ENCODE measurements at places on chromosomes 12 and 14. TPM values are rescaled to one million over a fixed set of nuclear protein-coding genes. Genes with fewer than 3 reads are reported as not detected.

GRCh38 chr14:39246618-39247017 lies 12.9 kb downstream of the MIA2 start:
- DNase-seq = no peak

- DNase-seq = no peak
Measured at GRCh38 chr12:70448371-70448770, 82.3 kb downstream of the KCNMB4 start.

DNA sequence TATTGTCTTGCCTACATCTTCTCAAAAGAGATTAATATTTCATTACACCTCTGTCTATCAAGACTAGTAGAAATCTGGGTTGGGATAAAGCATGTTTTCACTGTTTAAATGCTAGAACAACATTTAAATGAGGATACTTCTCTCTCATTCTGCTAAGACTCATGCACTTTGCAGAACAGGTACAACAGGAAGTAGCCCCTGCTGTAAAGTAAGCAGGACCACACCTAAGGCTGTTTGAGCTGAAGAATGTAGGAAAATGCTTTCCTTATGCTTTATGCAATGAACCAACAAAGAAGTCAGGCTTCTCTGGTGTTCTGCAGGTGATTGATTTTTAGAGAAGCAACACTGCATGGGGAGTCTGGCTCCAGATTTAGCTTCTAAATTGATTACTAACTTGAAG lies 89.4 kb downstream of the PAX9 start:
- no peak for DNase-seq

DNA sequence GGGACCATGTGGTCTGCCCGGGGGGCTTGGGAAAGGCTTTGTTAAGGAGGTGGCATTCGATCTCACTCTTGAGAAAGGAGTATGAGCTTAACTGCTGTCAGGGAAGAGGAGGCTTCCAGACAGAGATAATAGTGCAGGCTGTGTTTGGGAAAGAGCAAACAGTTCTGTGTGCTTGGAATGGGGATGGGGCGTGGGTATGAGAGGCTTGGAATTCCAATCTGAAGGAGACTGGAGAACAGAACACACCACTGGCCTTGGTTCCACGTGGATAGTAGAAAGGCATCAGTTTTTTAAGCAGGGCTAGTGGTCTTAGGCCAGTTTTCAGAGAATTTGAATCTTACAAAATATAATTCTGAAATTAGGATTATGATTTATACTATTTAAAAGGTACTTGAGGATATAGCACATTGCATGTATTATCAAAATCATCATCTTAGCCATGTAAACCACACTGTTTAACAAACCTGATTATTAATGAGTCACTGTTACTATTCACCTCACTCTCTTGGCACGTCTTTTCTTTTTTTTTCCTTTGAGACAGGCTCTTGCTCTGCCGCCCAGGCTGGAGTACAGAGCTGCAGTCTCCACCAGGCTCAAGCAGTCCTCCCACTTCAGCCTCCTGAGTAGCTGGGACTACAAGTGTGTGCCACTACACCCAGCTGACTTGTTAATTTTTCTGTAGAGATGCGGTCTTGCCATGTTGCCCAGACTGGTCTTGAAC lies 38.5 kb upstream of the KCNK13 start:
- peak; percentile 49 for DNase-seq

- DNase-seq = no peak
Measured at GRCh38 chr14:39548358-39548757, 116.1 kb upstream of the FBXO33 start.

DNA sequence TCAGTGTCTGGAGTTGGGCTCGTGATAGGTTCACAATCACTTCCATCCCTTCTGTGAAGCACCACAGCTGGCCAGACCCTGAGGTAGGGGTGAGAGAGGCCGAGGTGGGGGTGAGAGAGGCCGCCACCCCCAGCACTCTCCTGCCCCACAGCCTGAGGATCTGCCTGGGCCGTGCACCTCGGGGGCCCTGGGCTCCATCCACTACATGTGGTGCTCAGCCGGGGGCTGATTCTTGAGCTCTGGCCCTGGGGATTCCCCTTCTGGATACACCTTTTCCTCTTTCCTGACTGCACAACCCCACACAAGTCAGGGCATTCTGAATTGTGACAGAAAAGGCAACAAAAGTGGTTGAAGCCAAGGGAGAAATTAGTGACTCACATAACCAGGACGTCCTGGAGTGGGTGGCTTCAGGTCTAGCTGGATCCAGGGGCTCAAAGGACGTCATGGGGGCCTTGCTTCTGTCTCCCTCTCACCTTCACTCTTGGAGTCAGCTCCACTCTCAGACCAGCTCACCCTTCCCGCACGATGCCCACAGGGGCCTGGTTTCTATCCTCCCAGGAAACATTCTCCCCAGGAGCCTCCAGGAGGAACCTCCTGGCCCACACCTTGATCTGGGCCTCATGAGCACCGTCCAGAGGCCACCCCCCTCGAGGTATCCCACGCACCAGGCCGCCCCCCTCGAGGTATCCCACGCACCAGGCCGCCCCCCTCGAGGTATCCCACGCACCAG lies 12.1 kb upstream of the FBRSL1 start:
- peak; percentile 15 for DNase-seq

DNA sequence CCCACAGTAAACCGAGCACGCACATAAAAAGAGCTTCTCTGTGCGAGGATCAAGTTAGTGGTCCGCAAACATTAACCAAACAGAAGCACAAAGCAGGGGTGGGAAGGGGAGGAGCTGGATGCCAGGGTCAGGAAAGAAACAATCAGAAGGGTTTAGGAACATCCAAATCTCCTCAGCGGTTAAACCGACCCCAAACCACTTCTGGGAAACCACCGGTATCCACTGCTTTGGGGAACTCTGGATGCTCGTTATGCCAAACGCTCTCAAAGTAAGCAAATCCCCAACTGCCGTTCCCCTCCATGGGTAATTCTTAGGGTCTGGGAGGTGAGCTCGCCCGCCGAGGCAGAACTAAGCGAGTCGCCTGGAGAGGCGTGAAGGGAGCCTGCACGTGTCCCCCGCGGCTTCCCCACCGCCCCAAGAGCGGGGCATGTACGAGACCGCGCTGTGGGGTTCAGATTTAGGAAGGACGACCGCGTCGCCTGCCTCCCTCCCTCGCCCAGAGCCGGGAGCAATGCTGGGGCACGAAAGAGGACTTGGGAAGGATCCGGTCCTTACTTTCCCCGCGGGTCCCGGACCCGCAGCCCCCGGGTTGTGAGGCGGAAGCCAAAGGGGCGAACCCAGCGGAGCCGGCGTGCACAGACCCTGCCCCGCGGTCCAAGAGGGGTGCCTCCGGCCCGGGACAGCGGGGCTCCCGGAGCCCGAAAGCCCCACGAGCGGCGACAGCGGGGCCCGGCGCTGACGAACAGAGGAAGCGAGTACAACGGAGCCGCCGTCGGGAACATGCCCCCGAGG lies 711 bp downstream of the SBNO1 start:
- DNase-seq = peak; percentile 36

Gene LRTM2
- total RNA-seq = not detected

All from mammary epithelial cell (primary cell).